ENCODE measurements at places on chromosomes 4 and X.
A peak's percentile ranks its signal among the peaks of the same experiment; 100 is the strongest.

GRCh38 chr4:141133999-141134995 is 1.0 kb upstream of the RNF150 start:
- no peak for DNase-seq

DNA sequence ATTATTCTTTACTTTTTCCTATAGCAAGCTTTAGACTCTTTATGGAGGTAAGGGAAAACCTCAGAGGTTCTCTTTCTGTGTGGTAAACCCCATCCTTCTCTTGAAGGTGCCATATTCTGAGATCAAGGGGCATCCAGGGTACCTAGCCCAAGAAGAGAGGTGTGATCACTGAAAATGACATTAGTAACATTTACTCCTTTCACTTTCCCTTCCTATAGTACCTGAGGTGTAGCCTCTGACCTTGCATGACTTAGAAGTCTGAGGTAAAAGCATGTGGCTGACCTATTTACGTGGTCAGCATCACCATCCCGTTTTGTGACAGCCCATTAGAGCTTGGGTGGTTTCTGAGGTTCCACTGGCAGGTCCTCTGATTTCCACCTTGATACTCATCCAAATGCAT is 25.7 kb downstream of the SGMS2 start:
- DNase-seq, result no peak

DNA sequence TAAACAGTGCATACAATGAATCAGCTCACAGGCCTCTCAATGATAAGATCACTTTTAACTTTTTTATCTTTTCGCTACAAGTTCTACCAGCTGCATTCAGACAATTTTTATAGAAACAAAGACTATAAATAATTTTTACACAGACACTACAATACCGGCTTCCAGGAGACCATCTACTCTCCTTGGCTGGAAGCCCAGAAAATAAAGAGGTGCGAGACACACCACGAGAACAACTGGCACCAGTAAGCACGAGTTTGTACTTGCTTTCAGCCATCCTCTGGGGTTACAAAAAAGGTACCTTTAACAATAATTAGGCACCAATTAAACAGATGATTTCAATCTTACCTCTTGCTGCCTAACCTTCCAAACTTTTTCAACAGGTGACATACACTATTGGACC is 11.2 kb upstream of the PRDX4 start:
- DNase-seq, result no peak

DNA sequence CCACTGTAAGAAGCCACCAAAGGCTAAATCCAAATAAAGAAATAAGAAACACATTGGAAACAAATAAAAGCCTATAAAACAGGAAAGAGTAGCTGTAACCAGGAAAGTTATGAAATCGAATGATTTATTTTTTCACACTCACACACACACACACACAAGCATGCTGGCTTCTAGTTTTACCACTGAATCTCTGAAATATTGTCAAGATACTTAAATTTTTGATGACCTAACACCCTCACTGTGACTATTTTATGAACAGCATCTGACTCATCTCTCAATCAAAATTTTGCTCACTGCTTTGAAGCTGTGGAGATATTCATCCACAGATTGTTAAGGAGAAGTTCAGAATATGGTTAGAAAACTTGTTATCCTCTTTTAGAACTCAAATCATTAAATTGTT is 13.9 kb upstream of the GABRB1 start:
- no peak for DNase-seq

GRCh38 chrX:39869846-39870601 is 227.7 kb downstream of the BCOR start:
- peak; percentile 36 for DNase-seq

GRCh38 chr4:52883707-52884669 is 21.9 kb downstream of the RASL11B start:
- no peak for DNase-seq

GRCh38 chrX:1535241-1536041 is 1.5 kb downstream of the P2RY8 start:
- DNase-seq, result peak; percentile 29

GRCh38 chr4:55359397-55359916 is 13.4 kb downstream of the SRD5A3 start:
- DNase-seq, result no peak

DNA sequence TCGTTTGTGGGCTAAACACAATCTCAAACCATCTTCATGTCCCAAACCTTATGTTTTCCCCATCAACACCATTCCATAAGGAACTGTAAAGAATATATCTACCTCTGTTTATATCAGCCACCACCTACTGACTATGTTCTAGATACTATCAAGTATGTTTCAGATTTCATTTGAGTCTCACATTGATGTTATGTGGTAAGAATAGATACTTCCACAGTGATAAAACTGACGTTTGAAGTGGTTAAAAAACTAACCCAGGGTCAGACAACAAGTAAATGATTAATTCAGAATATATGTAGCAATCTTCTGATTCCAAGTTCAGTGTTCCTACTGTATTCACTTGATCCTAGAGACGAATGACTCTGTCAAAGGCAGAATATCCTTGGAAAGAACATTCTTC is 156.8 kb upstream of the RASGEF1B start:
- DNase-seq, result no peak

DNA sequence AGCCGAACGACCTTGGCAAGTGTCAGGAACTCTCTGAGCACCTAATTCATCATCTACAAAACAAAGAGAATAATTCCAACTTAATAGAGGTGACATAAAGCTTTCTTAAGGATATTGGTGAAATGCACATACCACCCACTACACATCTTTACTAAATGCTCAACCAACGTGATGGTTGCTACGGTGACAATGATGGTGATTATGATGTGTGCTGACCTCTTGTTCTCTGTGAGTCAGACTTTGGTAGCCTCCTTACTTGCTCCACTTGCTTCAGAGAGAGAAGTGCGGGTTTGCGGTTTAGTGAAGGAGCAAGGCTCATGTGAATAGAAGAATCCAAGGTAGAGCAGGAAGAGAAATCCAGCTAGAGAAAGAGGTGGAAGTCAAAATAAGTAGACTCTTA is 52.8 kb upstream of the CLNK start:
- DNase-seq, result no peak

DNA sequence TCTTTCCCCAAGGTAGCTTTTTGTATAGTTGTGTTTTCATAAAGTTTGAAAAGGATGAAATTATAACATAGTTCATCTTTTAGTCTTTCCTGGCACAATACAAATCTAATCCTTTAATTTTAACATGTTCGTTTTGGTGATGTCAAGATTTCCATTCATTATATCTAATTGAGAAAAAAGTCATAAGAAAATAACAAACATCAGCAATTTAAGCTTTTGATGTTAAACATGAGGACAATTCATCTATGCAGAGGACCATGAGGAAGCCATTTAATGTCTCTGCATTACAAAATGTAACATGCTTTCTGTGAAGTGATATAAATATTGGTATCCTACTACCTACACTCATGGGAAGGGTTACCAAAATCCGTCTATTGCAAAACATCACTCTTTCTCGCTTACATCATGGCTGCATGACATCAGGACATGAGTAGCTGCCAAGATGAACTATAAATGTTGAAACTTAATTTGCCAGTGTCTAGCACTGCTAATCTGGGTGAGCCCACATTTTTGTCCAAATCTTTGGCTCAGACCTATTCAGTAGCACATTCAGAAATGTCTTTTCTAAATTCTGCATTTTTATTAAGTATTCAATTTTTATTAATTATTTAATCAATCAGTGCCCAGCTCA is 9.5 kb downstream of the EPGN start:
- no peak for DNase-seq

DNA sequence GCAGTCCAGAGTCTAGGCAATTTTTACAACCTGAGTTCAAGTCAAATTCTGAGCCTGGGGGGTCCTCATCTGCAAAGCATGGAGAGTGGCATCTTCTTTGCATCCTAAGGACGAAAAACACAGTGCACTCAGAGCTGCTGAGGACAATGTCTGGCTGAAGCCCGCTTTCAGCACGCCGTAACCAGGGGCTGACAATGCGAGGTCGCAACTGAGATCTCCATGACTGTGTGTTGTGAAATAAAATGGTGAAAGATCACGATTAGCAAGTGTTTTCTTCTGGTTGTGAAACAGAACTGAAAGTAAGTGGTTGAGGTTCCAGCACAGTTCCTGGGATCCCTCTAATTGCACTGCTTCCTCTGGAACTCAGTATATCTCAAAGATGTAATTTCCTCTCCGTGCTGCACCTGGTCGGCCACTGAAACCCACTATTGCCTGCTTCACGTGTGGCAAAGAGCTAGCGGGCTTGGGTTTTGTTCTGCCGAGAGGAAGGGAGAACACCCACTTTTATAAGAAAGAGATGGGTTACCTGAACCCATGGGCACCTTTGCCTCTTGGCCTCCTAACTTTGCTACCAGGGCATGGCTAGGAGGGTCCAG is 7.7 kb upstream of the F11 start:
- DNase-seq, result no peak

- DNase-seq, result no peak
Observed at GRCh38 chr4:173932701-173933100, 350.8 kb downstream of the FBXO8 start.

- no peak for DNase-seq
Observed at GRCh38 chrX:10582945-10583344, 37.4 kb downstream of the MID1 start.

GRCh38 chrX:29257521-29257920 is 670.3 kb downstream of the IL1RAPL1 start:
- DNase-seq, result no peak

DNA sequence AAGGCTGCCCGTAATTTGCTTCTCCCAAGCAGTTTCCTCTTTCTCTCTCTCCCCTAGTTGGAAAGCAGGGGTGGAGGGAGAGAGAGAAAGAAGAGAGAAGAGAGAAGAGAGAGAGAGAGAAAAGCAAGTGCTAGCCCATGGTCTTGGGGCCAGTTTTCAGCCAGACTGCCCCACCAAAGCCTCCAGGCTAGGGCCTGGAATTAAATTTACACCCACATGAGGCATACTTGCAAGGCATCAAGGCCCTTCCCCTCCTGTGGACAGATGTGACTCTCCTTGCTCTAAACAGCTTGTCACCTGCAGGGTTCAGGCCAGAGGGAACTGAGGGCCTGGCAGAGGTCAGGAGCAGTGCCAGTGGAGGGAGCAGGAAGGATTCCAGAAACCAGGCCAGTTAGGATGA is 1.7 kb upstream of the CXCR3 start:
- no peak for DNase-seq

- no peak for DNase-seq
Observed at GRCh38 chrX:48896611-48897011, 957 bp downstream of the TIMM17B start.

- DNase-seq, result no peak
Observed at GRCh38 chrX:38038501-38038900, 32.1 kb downstream of the SYTL5 start.

DNA sequence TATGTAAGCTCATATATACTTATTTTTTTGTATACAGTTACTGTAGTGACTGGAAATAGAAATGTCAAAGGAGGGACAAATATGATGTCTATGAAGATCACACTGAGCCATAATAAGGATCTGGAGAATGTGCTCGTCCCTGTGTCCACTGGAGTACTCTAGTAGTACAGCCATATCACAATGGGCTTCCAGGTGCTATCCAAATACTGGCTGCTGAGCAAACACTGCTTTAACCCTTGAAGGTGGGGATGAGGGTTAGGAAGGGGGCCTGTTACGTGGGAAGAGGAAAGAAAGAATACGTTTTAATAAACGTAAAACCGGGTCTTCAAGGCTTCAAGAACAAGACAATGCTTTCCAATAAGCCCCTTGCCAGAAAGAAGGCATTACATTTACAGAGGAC is 29.8 kb upstream of the TMEM150C start:
- DNase-seq, result no peak

- no peak for DNase-seq
Observed at GRCh38 chr4:48844843-48845242, 14.0 kb downstream of the OCIAD1 start.

- DNase-seq, result no peak
Observed at GRCh38 chr4:102623622-102624021, 122.5 kb downstream of the NFKB1 start.
